ENCODE measurements at places on chromosomes 12 and 14.
A peak's percentile ranks its signal among the peaks of the same experiment; 100 is the strongest.

DNA sequence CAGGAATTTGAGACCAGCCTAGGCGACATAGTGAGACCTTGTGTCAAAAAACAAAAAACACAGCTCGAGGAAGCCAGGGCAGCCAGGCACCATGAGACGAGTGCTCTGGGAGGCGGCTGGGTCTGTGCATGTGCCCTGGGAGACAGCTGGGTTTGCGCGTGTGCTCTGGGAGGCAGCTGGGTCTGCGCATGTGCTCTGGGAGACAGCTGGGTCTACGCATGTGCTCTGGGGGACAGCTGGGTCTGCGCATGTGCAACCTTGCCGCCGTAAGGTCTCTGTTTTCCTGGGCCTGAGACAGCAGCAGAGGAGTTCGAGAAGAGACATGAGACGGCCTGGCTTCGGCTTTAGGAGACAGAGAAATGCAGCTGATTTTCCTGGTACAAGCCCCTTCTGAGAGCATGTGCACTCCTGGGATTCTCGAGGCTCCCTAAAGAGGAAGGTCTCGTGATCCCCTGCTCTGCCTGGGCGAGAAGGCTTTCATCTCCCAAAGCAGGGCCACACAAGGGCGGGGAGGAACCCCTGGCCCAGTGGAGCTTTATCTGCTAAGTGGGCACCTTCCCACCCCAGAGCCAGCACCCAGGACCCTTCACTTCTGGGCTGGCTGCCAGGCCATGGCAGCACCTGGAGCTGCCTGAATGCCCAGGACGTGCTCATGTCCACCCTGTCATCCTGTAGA, 3.5 kb upstream of the BDKRB1 start:
- no peak for DNase-seq

DNA sequence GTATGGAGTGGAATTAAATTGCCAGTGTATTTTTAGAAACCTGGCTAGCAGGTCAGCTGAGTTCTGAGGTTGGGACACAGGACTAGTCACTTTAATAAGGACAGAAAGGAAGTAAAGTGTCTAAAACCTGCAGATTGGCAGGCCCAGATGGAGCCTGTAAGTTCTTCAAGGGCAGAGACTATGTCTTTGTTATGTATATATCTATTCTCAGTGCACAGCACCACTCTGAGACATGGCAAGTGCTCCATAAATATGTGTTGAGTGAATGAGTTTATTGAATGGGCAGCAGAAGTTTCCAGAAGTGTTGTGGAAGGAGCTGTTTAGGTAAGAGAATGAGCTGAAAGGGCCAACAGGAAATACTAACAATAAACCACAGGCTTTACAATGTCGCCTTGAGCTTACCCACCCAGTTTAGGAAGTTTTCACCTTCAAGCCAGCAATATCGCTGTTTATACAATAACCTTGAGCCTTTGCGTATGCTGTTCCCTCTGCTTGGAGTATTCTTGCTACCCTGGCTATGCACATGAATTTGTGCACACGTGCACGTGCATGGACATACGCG, 109.5 kb upstream of the TMPO start:
- DNase-seq: no peak

GRCh38 chr12:56202366-56202765, 13.1 kb upstream of the SMARCC2 start:
- DNase-seq: no peak

DNA sequence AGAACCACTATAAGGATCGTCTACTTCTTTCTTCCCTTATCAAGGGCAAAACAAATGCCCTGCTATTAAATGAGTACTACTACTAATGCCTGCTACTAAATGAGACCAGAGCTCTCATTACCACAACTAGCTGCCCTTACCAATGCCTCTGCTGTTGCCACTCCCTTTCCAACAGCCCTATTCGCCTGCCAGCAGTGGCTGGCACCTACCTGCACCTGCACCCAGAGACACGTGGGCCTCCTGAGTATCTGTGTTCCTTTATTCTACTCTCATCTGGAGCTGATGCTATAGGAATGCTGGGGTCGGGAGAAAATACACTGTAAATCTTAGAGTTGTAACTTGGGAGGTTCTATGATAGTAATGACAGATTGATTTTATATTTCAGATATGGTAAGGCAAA, 174.7 kb downstream of the SLC2A13 start:
- DNase-seq: no peak

DNA sequence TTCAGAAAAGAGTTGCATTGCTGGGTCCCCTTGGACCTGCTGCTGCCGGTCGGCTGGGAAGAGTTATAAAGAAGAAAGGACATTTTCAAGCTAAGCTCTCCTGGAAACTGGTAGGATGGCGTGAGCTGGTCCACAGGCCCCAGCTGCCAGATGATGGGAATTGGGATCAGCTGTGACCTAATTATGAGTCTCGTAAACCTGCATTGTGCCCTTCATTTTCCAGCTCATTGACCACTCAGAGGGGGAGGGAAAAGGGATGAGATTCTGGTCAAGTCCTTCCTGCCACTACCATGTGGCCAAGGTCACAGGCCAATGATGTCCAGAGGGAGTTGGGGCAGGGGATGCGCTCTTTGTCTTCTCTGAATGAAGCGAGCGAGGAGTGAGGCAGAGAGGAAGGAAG, 320.9 kb downstream of the NRXN3 start:
- DNase-seq: peak; percentile 71

DNA sequence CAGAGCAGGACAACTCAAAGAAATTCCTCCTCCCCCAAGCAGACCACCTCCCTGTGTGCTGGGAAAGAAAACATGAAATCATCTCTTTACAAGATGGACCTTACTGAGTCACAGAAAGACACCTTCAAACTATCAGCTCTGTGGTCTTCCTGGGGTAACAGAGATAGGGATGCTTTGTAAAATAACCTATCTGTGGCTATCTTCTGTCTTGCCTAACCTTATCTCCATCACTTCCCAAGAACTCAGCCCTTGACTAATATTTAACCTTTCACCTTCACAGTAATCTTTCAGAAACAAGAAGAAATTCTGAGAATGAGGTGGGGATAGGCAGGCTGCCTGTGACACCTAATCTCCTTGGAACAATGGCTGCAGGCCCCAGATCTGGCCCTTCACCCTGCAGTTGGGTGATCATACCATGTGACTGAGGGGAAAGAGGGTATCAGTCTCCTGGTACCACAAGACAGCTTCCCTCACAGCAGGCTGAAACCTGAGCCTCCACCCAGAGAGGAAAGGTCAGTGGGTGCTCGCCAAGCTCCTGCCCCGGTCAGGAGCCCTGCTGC, 27.4 kb upstream of the CEBPE start:
- no peak for DNase-seq

GRCh38 chr14:39212693-39213092, 21.0 kb upstream of the MIA2 start:
- no peak for DNase-seq

DNA sequence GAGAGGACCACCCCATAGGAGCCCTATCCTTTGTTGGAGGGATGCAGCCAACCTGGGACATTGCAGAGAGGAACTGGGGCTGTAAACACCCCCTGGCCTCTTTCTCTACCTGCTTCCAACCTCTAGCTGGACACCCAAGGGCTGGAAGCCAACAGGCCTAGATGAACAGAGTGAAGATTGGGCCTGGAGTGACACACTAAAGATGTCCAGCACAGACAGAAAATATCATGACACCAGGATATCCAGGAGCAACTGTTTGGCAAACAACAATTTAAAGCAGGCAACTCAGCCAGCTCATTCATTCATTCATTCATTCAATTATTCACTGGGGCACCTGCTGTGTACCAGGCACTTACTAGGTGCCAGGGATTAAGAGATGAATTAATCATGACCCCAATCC, 125.0 kb upstream of the NCOR2 start:
- no peak for DNase-seq

GRCh38 chr12:124762791-124763593, 100.7 kb downstream of the SCARB1 start:
- DNase-seq: no peak

DNA sequence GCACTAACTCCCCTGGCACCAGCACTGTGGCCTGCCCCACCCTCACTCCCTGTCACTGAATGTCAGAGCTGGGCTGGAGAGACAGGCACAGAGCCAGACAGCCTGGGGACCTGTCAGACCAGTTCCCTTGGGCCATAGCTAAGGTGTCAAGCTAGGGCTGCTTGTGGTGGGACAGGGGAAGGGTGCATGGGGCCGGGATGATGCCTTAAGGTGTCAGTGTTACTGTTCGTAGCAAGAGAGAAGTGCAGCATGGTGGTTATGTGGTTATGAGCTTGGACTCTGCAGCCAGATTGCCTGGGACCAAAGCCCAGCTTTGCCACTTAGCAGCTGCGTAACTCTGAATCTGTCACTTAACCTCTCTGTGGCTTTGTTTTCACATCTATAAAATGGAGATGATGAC, 3.8 kb downstream of the RAPGEF3 start:
- DNase-seq: no peak

- no peak for DNase-seq
These were observed 31.5 kb downstream of the FBXL14 start for GRCh38 chr12:1562813-1563407.

- no peak for DNase-seq
These were observed 3.0 kb upstream of the P2RX2 start for GRCh38 chr12:132615579-132616038.

GRCh38 chr14:67392800-67393199, 19.2 kb downstream of the PLEK2 start:
- DNase-seq: no peak

DNA sequence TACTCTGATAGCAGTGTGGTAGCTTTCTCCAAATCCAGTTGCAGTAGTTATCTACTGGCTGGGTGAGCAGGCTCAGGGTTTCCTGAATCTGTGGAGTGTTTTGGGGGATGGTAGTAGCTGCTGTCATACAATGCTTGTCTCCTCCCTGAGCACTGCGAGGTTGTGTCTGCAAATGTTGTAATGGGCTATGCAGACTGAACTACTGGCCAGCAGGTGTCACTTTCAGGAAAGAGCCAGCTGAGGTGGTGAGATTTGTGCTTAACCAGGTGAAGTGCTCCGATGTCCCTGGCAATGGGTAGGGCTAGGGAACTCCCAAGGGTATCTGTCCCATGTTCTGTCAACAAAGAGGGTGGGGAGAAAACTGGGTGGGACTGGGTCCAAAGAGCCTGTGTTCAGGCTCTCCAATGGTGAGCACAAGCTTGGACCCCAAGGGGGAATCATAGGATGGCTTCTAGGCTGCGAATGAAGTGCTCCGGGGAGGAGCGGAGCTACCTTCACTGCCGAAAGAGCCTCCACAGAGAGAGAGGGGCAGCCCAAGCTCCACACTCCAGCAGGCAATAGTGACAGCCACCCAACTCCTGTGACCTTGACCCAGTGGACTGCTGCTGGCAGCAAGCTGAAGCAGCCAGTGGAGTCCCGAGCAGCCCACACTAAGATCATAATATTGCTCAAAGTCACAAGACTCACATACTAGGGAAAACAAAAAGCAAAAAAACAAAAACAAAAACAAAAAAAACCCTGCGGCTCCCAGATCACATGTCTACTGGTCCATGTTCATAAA, 1324.0 kb upstream of the USP15 start:
- DNase-seq: no peak

GRCh38 chr14:99752486-99753121, 40.6 kb upstream of the EML1 start:
- no peak for DNase-seq

DNA sequence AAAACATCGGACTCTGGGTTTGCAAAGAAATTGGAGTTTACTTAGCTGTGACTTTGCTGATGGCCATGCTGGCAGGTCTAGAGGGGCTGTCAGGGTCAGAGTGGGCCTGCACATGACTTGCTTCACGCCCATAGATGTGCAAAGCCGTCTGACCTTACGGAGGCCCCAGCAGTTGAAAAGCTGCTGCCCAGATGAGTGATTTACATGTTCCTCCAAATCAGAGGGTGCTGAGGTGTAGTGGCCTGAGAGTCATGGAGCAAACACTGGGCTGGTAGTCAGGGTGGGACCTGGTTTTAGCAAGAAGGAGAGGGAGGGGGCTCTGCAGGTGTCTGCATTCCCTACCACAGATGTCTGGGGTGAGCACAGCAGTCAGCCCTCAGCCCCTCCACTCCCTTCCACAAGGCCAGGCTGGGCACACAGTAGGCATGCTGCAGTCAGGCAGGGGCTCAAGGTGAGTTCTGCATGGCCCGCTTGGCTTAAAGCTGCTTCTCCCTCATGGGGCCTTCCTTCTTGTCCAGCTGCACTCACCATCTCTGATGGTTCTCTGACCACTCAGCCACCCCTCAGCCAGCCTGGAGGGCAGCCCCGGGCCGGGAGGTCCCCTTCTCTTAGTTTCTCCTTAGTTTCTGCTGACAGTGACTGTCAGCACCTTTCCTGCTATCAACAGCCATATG, 34.2 kb upstream of the EML1 start:
- no peak for DNase-seq

DNA sequence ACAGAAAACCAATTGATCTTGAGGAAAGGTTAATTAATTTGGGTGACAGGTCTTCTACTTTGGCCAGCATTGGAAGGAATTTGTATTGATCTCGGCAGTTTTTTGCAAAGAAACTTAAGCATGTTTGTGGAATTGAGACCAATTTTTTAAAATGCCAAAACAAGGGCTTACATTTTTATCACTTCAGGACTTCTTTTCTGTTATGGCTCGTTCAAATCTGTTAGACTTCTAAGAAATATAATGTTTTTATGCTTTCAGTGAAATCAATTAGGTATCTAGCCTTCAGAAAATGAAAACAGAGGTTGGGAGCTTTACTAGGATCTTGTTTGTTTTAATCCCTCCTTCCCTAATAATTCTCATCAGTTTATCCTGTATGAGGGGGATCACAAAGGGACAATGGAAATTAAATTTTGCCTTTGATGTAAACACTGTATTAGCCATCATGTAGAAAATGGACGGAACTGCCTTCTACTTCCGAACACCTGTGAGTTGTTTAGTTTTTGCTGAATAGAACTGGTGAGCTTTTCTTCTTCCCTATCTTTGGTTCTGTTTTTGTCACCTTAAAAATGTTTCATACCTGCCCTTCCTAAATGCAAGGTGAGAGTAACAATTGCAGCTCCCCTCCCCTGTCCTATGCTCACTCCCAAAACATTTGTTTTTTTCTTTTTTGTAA, 7.8 kb downstream of the FOXA1 start:
- DNase-seq: peak; percentile 54

DNA sequence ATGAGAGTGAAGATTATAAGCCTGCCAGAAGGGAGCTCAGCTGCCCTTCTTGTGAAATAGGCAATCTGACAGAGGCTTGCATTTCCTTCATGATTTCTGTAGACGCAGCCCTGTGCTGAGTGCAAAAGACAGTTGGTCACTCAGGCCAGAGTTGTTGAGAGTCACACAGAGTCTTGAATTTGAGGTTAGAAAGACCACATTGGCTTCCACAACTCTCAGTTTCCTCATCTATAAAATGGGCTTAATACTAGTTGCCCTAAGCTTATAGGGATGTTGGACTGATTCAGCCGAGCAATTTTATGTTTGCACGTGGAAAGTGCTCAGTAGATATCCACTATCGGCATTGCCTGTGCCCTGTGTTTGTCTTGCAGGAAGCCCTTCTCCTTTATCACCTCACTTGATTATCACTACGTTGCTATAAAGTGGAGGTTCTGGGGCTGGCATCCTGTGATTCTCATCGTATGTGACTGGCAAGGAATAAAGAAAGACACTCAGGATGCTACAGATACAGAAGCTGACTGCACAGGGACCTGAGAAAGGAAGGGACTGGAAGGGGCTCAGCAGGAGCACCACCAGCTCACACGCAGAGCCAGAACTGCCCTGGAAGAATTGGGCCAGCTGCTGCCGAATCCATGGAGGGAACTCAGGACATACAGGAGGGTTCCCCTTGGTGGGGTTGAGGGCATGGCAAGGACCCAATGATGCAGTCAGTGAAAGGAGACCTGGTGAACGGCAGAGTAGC, 19.8 kb upstream of the SERPINA4 start:
- DNase-seq: no peak

All from retina (tissue), 1 donor.